ENCODE measurements at places on chromosomes 7 and 10.

- no peak for DNase-seq
Measured at GRCh38 chr10:99681553-99681952, 22.2 kb downstream of the ENTPD7 start.

GRCh38 chr10:119715628-119716505 is 10.0 kb upstream of the INPP5F start:
- DNase-seq: no peak

GRCh38 chr7:11315666-11316258 is 342.1 kb downstream of the PHF14 start:
- DNase-seq: no peak

DNA sequence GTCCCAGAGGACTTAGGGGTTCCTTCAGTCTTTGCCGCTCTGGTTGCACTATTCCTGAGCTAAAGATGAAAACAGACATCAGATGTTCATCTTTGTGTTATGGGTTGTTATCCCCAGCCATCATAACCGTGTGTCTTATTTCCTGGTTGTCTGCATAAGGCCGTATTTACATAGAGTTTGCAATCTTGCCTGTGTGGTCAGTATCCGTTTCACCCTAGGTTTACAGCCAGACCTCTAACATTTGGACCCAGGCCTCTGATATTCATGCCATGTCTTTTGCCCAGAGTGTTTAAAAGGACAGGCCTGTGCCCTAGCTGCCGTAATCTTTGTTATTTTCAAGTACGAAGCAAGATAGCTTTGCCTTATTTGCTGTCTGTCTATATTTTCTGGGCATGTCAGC is 26.6 kb downstream of the LRRC4 start:
- DNase-seq: no peak

GRCh38 chr10:6694447-6695140 is 114.5 kb upstream of the PRKCQ start:
- DNase-seq: no peak

Data from head of caudate nucleus (tissue), 42 donors.